ENCODE measurements at places on chromosomes 2 and 18. TPM values are rescaled to one million over a fixed set of nuclear protein-coding genes. Genes with fewer than 3 reads are reported as not detected.

DNA sequence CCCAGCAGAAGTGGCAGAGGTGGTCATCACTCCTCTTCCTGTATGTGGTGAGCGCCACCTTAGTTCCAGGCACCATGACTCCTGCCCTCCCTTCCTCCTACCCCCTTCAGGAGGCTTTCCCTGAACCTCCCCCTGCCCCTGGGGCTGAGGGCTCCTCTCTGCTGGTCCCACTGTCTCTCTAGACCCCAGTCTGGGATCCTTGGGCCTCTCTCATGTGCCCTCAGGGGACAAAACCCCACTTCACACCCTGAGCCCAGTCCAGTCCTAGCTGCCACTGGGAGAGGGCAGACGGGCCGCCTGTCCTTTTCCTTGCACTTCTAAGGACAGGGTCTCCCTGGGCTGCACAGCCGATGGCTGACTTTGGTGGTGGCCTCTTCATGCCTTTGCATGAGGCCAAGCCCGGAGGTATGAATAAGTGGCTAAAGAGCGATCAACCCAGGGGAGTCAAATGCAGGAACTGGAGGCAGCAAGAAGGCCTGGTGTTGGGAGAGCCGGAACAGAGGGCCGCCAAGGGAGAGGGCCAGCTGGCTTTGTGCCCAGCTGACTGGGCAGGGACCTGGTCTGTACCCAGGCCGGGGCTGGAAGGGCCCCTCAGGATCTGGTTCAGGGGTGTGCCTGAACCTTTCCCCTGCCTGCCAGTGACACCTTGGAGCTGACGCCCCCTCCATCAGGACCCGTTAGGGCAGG is 29.5 kb downstream of the GLI2 start:
- peak; percentile 64 for DNase-seq

The TBR1 gene
- under 0.01 TPM for total RNA-seq

DNA sequence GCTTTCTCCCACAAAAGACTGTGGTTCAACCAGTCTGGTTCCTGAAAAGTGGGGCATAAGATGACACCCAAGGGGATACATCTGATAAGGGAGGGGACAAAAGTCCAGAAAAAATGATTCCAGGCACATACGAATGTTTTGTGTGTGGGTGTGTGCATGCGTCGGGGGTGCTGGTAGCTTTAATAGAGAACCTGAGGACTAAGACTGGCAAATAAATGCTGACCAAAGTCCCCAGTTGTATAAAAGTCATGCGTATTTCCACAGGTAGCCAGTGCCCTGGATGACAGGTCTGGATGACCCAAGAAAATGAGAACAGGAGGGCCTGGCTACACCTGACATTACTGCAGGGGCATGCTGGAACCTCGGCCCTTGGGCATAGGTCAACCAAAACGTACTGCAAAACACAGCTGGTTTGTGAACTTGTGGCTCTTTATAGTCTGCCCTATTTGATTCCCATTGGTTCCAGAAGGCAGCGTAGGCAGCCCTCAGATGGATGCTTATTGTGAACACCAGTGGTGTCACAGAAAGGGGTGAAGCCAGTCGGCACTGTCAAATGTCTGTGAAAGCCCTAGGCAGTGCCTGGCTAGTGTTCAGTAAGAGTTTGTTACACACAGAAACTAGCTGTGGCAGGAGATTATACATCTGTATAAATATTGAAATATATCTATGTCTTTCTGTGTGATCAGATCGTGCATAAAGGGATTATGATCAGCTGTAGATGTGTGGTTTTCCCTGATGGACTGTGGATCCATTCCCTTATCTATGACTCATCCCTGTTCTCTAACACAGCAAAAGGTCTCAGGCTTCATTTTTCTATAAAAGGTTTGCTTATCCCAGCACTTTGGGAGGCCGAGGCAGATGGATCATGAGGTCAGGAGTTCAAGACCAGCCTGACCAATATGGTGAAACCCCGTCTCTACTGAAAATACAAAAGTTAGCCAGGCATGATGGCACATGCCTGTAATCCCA is 58.3 kb downstream of the INSIG2 start:
- DNase-seq = no peak

GRCh38 chr2:108536133-108536780 is 2.0 kb downstream of the LIMS1 start:
- peak; percentile 67 for DNase-seq

GRCh38 chr2:20561637-20562454 is 89.1 kb downstream of the HS1BP3 start:
- peak; percentile 72 for DNase-seq

DNA sequence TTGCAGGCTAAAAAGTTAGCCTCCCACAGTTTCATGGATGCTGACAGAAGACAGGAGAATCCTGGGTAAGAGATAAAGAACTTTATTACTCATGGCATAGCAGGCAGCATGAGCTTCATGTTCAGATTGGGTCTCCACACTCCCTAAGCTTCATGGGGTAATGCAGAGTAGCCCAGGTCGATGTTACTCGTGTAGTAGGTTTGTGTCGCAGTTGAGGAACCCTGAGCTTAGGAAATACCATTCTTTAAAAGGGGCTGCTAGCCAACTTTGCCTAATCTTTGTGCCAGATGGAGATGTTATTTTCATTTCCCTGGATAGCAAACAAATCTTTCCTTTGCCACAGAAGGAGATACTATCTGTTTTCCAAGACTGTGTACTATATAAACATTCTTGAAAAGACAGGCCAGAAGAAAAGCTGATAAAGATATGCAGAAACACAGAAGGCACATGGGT is 117.6 kb downstream of the LTBP1 start:
- peak; percentile 77 for DNase-seq

GRCh38 chr18:32469190-32469651 is 1.5 kb downstream of the GAREM1 start:
- no peak for DNase-seq

- no peak for DNase-seq
Measured at GRCh38 chr18:75064513-75064905, 144.4 kb downstream of the PTGR3 start.

The TSGA10 gene
- total RNA-seq = 1.9 TPM

The TTC31 gene
- 8.6 TPM for total RNA-seq

The CCDC141 gene
- under 0.01 TPM for total RNA-seq

GRCh38 chr2:179790235-179791217 is 70.9 kb downstream of the ZNF385B start:
- DNase-seq = no peak

GRCh38 chr2:128721096-128721495 is 402.4 kb upstream of the HS6ST1 start:
- no peak for DNase-seq
